ENCODE measurements at places on chromosomes 3 and 15. TPM values are rescaled to one million over a fixed set of nuclear protein-coding genes. Genes with fewer than 3 reads are reported as not detected.

- no peak for DNase-seq
These were observed 55.1 kb upstream of the TGFBR2 start for GRCh38 chr3:30551266-30551665.

DNA sequence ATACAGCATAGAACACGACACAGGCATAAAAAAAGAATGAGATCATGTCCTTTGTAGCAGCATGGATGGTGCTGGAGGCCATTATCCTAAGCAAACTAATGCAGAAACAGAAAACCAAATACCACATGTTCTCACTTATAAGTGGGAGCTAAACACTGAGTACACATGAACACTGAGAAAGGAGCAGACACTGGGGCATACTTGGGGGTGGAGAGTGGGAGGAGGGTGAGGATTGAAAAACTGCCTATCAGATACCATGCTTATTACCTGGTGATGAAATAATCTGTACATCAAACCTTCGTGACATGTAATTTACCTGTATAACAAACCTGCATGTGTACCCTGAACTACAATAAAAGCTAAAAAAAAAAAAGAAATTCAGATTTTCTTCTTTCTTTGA lies 100.4 kb downstream of the PPM1L start:
- DNase-seq: no peak

FAM81A gene
- total RNA-seq: 0.92 TPM

- DNase-seq: no peak
These were observed 153.0 kb upstream of the CGNL1 start for GRCh38 chr15:57223345-57223744.

CHRD gene
- total RNA-seq: 0.07 TPM

DNA sequence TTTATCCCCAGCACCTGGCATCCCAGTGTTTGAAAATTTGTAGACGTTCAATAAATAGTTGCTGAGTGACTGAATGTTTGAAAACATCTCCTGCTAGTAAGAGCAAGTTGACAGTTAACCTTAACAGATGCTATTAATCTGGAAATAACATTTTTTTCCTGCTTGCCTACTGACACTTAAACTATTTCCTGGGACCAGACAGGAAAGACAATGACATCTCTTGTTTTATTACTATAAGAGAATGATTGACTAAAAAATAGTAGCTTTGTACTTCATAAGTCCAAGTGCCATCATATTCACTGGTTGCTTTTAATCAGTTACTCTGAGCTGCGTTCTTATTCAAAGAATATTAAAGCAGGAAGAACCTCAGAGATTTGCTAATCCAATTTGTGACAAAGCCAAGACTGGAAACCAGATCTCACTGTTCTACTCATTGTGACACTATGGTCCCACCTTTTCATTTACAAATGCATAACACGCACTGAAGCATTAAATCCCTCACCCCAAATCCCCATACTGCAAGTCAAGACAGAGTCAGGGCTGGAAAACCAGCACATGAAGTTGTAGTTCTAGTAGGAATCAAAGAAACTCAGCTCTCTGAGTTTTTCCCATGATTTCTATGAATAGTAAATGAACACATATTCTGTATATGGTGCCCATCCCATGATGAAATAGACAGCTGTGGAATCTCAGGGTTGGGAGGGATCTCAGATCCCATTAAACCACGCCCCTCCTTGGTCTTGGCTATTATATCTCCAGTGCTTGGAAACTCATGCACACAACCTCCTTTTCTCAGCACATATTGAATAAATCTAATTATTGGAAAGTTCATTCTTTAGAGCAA lies 212.7 kb upstream of the P2RY1 start:
- no peak for DNase-seq

- no peak for DNase-seq
These were observed 29.1 kb upstream of the SCG3 start for GRCh38 chr15:51652084-51652668.

WDR49 gene
- total RNA-seq: not detected

GRCh38 chr15:90482124-90483011 lies 47.4 kb upstream of the CRTC3 start:
- DNase-seq: peak; percentile 48

IMPG2 gene
- not detected for total RNA-seq

GRCh38 chr3:127237835-127238234 lies 44.9 kb downstream of the PRR23E start:
- no peak for DNase-seq

PCOLCE2 gene
- 20.8 TPM for total RNA-seq

DNA sequence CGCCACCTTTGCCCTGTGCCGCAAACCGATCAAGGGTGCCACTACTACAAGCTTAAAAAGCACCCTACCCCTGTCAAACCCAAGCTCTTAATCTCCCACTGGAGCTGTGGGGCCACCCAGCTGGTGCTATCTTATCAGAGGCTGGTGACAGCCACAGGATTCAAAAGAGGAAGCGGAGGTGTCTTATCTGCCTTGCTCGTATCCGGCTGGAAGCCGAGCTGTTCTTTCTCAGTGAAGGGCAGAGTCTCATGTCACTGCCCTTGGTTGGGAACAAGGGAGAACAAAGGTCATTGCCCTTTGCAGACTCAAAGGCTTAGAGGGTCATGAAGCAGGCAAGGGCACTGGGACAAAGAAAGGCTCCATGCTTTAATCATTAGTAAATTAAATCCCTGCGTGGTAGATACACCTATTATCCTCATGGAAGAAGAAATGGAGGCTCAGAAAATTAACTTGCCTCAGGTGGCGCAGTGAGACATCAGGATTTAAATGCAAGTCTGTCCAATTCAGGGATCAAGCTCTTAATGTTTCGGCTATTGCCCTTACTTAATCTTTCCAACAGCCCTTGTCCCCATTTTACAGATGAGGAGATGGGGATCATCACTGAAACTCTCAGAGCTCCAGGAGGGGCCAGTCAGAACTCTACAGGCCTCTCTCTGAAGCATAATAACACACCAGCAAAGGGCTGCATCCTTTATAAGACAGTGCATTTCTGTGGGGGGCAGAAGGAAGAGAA lies 360.0 kb upstream of the PROK2 start:
- DNase-seq: no peak

- no peak for DNase-seq
These were observed 92.9 kb downstream of the UBE3A start for GRCh38 chr15:25345943-25346342.

DNA sequence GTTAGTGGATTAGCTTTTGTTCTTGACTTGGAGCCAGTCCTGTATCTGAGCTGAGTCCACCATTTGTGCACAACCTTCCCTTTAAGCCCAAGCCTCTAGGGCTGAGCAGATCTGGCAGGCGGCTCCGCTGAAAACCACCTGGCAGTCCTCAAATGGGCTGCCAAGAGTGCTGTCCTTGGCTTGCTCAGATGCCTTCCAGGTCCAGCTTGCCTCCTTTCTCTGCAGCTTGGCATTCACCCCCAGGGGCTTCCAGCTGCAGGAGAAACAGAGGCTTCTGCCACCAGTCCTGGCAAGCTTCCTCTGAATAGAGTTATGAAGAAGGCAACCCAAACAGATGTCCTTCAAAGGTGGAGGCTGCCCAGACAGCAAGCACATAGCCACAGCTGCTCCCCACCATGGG lies 96.7 kb downstream of the LRTM1 start:
- DNase-seq: no peak

FRMD5 gene
- total RNA-seq: not detected

FRMD4B gene
- total RNA-seq: 21.1 TPM

SNTN gene
- not detected for total RNA-seq

KCNAB1 gene
- not detected for total RNA-seq

GRCh38 chr3:33130144-33130543 lies 16.3 kb downstream of the CRTAP start:
- no peak for DNase-seq

PTH1R gene
- total RNA-seq: 0.30 TPM

DNA sequence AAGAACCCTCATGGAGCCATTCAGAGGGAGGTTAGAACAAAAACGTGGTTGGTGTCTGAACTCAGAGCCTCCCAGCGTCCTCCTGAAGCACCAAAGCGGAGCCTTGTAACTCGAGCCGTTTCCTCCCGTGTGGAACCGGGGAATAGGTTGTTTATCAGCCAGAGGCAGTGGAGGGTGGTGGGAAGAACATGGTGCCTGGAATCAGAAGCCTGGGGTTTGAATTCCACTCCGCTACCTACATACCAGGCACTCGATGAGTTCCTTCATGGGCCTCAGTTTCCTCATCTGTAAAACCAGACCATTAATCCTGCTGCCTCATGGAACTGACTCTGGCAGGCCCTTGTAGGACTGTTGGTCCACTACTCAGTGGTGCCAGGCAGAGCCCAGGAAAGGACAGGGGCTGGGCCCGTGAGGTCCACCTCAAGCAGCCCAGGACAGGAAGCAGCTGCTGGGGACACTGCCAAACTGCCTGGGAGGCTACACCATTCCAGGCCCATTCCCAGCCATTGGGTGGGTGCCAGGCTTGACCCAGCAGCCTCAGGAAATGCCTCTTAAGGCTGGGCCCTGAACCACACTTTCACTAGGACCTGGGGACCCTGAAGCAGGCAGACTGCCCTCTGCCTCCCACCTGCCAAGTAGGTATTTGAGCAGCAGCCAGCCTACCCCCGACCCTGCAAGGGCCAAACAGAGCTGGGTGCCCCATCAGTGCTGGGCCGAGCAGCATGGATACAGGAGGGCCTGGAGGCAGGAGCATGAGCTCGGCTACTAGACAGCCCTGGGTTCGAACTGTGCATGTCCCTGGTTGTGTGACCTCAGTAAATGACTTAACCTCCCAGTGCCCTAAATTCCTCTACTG lies 33.4 kb downstream of the PRKCD start:
- DNase-seq: no peak

GABRB3 gene
- total RNA-seq: 1.3 TPM

SLC27A2 gene
- 18.7 TPM for total RNA-seq

- DNase-seq: no peak
These were observed 40.3 kb downstream of the EIF4E3 start for GRCh38 chr3:71684757-71685386.

DNA sequence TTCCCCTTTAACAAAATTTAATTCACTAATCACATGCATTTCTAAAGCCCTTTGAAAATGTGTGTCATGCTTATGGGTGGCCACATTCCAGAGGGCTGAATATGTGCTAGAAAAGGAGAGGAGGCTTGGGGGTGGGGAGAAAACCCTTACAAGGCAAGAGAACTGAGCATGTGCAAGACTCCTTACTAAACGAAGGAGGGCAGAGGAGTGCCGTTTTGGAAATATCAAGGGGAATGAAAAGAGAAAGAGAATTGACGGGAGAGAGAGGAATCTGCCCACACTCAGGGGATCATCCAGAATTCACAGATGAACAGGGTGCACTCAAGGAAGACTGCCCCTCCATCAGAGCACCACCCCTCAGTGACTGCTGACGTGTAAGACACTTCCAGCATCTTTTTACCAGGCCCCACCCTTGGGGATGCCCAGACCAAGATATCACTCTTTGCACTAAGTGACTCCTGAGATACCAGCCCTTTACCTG lies 37.9 kb upstream of the TSC22D2 start:
- peak; percentile 88 for DNase-seq

DNA sequence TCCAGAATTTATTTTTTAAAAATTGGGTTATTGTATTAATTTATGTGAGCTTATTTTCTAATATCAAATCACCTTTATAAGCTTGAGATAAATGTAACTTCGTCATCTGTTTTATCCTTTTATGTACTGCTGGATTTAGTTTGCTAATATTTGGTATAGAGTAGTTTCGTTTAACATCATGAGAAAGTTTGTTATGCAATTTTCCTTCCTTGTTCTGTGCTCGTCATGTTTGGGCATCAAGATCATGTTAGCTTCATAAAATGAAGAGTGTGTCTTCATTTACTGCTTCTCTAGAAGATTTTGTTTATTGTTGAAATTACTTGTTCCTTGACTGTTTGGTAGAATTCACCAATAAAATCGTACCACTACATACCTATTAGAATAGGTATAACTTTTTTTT lies 262.1 kb upstream of the SATB1 start:
- no peak for DNase-seq

DNA sequence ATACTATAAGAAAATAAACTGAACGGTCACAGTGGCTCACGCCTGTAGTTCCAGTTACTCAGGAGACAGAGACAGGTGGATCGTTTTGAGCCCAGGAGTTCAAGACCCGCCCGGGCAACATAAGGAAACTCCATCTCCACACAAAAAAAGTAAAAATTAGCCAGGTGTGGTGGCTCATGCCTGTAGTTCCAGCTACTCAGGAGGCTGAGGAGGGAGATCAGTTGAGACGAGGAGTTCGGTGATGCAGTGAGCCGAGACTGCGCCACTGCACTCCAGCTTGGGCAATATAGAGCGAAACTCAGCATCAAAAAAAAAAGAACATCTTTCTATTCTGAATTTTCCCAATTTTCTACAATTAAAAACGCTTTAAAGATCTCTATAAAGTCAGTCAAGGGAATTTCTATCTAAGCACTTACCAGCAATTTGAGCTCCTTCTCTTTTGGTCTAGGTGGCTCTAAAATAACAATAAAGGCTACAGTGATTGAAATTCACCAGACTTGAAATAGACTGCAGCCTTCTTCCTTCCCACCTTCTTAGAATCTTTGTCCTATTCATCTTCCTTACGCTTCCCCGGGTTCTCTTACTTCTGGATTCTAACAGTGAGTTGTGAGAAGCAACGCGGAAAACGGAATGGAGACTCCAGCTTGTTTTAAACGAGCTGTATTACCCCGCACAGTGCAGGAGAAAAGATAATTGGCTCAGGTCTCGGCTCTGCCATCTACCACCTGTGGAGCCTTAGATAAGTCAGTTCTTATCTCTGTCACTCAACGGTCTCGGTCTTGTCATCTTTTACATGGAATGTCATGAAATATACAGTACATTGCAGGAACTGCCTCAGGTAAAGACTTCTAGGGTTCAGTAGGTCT lies 812 bp upstream of the SEC62 start:
- no peak for DNase-seq

DNA sequence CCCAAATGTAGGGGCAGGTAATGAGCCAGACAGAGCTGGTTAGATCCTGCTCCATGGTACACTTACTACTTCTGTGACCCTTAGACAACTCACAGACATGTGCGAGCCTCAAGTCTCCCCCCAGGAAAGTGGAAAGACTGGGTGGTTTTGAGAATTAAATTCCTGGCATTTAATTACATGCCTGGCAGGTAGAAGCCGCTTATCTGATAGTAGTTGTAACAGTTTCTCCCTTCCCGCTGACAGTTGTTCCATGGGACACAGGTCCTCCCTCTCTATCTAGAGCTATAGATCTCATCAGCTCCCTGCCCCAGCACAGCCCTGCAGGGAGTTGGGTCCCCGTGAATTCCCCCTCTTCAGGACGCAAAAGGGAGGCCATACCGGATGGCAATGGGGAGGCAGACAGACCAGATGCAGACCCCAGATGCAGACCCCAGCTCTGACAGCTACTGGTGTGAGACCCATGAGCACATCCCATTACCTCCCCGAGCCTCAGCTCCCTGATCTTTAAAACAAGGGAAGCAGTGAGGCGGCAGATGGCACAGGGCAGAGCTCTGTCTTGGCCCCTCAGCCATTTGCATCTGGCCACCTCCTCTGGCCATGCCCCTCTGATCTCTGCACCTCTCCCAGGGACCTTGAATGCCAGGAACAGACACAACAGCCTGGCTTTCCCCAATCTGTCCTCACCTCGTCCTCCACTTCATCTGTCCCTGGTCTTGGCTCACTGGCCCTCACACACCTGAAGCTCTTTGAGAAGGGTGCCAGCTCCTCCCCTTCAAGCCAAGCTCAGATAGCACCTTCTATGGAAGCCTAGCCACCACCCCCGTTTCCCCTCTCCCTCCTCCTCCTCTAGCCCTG lies 34.1 kb upstream of the NR2C2 start:
- no peak for DNase-seq

GRCh38 chr15:88497109-88497765 lies 29.7 kb downstream of the MRPS11 start:
- no peak for DNase-seq

LPP gene
- 22.1 TPM for total RNA-seq
